HL-60 (cell line): ENCODE measurements at places on chromosomes 7 and 10.

DNA sequence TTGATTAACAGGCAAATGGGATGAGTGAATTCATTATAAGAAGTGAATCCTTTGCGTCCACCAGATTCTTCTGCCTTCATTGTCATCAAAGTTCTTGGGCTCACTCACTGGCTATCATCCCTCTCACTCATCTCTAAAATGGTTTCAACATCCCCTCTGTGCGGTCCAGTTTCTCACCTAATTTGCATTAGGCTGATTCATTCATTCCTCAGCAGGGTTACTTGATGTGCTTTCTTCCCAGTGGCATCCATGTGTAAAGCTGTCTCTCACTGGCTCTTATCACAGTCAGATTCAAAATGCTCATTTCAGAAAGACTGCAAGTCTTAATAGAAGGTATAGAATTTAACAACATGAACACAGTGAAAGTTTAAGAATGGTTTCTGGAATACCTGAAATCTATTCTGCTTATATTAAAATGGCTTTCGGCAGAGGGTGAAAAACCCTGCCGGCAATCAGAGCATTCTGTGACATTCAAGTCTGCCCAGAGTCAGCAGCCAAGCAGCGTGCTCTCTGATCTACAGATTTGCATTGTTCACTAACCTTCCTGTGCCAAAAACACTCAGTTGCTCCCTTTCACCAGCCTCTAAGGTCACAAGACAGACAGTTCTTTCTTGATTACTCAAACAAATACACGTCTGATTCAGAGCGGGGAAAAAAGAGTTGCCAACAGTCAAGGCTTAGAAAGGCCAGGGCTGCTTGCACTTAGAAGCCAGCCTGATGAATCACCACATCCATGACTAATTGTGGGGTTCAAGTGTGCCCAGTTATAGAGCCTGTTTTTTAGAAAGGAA, 106.7 kb downstream of the TES start:
- no peak for DNase-seq

GRCh38 chr10:13168781-13169180, 7.4 kb downstream of the MCM10 start:
- no peak for DNase-seq

DNA sequence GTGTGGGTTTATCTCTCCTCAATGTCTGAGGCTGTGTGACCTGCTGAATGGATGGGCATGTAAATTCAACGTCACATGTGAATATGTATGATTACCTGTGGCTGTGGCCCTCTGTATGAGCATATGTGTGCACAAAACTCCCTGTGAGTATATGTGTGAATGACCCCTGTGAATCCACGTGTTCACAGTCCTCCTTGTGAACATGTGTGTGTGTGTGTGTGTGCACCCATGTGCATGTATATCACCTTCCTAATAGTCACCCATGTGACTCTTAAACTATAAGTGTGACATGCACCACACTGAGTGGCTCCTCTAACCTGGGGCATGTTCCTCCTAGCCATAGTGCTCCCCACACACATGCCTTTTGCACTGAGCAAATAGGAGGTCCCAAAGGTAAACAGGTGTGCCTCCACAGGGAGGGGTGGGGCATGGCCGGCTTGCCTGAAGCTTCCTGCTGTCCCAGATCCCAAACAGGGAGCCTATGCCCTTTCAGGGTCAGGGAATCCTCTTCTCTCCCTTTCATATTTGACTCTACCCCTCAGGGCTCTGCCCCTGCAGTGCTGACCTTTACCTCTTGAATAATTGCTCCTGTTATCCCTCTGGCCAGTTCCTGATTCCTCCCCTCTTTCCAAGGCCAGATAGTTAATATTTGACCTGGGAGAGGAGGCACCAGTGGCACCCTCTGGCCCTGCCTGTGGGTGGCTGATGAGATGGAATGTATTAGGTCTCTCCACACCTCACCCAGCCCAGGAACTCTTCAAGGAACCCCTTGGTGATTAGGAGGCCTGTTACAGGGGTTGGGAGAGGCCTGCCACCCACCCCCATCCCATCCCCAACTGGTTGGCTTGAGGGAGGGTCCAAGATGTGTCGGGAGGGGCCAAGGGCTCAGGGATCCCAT, 1.9 kb downstream of the SEMA4G start:
- DNase-seq = no peak

DNA sequence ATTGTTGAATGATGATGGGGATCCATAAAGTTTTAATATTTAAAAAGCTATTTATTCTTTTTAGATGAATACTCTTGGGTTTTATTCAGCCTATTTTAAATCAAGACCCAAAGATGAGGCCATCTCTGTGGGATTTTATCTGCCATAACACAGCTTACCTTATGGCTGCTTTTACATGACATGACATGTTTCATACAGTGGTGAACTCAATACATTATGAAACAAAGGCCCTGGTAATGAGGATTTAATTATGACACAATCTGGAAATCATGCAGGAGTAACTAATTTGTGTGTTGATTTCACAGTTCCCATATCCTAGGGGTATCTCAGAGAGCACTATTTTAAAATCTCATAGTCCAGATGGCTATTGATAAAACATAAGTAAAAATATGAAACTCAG, 661.8 kb upstream of the FZD8 start:
- no peak for DNase-seq

- DNase-seq = no peak
Observed at GRCh38 chr10:11154849-11155498, 137.3 kb downstream of the CELF2 start.

DNA sequence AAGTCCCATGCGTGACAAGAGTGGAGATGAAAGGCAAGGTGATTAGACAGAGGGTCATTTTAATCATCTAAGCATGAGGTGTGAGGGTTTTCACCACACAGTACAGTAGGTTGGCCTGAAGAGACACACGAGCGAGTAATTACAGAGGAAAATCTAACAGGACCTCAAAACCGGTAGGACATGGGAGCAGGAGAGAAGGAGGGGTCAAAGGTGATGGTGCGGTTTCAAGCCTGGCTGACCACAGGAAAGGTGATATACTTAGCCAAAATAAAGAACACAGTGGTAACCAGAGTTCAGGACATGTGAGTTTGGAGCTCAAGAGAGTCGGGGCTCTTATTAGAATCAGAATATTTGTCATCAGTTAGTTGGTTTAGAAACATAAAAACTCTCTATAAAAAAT, 20.0 kb downstream of the GLI3 start:
- DNase-seq = no peak

GRCh38 chr7:149704507-149704906, 68.9 kb downstream of the ZNF467 start:
- DNase-seq = no peak

GRCh38 chr7:129855234-129855673, 97.5 kb downstream of the UBE2H start:
- no peak for DNase-seq

- DNase-seq = no peak
Observed at GRCh38 chr10:35341521-35341920, 5.2 kb downstream of the CCNY start.

GRCh38 chr7:108839076-108839475, 269.4 kb downstream of the DNAJB9 start:
- no peak for DNase-seq

GRCh38 chr7:82623812-82624211, 180.2 kb upstream of the CACNA2D1 start:
- DNase-seq = no peak

- no peak for DNase-seq
Observed at GRCh38 chr7:118281196-118281595, 56.7 kb downstream of the ANKRD7 start.

DNA sequence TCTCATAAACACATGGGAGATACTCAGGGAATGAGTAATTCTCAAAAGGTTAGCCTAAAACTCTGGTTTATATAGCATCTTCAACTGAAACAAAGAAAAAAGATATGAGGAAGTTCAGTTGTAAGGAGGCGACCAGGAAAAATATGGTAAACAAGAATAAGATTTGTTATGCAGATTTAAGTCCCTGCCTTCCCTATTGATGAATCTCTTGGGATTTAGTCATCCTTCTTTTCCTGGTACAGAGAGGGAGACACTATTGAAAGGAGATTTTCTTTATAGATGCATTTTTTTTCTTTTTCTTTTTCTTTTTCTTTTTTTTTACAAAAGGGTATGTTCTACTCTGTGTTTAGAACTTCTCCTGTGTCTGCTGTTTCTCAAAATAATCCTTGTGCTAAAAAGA, 557.5 kb downstream of the DNAJB9 start:
- no peak for DNase-seq

DNA sequence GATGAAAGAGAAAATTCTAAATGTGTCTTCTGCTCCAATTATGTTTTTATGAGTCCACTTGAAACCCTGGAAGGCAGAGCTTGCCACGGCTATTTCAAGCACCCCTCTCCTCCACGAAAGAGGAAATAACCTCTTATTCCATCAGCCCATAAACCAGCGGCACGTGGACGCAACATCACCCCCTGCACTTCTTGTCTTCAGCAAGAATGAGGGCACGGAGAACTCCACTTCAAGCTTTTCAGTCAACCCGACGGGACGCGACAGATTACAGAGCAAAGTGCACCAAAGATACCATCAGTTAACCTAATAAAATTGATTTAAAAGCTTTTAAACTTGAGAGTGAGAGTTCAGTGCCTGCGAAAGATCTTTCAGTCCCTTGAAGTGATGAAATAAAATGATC, 406.3 kb downstream of the GALNT17 start:
- DNase-seq = no peak

- DNase-seq = no peak
Observed at GRCh38 chr7:34117573-34117972, 212.2 kb downstream of the BMPER start.

- no peak for DNase-seq
Observed at GRCh38 chr10:77441353-77442166, 196.0 kb downstream of the KCNMA1 start.
